ENCODE measurements at places on chromosomes 1 and 21.

- no peak for DNase-seq
These were observed 45.9 kb upstream of the SCAF4 start for GRCh38 chr21:31777857-31778256.

DNA sequence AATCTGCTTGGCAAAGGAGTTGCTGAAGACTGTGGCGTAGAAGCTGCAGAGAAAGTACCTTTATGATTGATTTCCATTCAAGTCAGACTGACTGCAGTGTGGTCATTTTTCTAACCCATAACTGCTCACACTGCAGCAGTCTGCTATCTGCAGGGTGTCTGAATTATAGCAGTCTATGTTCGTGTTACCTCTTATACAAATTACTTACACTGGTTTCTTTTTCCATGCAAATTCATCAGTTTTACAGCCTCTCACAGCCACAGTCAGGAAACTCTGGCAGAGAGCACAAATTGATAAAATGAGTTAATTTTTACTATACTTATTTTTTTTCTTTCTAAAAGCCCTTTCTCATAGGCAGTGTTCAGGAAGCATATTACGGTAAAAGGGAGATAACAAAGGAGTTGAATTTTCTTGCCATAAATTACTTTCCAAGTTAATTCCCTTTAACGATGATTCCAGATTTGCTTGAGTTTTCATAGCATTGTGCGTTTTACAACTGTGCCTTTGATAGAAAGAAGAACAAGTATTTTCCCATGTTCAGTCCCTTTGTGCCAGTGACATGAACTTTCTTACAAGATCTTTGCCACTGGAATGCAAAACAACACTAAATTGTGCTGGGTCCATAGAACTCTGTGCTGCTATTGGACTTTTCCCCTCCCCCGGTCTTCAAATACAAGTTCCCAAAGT lies 261.5 kb downstream of the NFIA start:
- DNase-seq, result no peak

- no peak for DNase-seq
These were observed 281.0 kb upstream of the POU3F1 start for GRCh38 chr1:38327559-38327973.

GRCh38 chr1:157968946-157969345 lies 24.5 kb upstream of the KIRREL1 start:
- no peak for DNase-seq

DNA sequence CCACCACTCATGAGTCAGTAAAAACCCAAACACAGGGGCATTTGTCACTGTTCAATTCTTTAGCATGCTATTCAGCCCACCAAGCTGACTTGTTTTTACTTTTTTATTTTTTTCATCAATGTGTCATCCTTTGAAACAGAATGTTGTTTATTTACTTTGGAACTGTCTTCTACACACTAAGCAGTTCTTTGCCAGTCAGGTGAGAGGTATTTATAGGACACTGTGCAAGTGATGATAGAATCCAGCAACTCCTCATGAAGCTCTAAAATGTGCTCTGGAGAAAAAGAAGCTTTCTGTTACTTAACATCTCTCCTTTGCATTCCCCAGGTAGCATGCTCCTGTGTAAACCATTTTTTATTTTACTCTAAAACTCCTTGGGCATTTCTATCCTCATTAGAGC lies 582.0 kb upstream of the TMPRSS15 start:
- DNase-seq, result no peak

- no peak for DNase-seq
These were observed 303.6 kb downstream of the MATN1 start for GRCh38 chr1:30419831-30420230.

GRCh38 chr1:90720145-90720636 lies 3.1 kb upstream of the BARHL2 start:
- DNase-seq, result no peak

DNA sequence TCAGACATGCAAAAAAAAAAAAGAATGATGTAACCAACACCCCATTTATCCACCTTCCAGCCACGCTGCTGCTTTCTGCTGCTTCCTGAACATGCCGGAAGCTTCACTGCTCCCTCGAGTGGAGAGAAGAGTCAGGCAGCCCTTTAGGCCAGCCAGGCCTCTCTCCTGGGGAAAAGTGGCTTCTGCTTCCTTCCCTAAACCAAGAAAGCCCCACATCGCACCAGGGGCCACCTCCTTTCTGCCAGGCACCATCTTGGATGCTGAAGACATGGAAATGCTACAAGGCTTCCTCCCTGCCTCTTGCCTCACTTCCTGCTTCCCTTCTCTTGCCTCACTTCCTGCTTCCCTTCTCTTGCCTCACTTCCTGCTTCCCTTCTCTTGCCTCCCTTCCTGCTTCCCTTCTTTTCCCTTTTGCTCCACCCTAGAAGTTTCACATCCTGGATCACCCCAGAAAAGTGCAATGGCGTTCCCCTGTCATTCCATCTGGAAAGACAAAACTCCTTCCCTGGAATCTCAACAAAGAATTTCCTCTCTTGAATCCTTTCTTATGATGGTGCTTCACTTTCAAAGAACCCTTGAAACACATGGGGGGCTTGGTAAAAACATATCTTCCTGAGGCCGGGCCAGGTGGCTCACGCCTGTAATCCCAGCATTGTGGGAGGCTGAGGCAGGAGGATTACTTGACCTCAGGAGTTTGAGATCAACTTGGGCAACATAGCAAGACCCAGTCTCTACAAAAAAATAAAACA lies 18.7 kb downstream of the TNFRSF8 start:
- DNase-seq, result no peak

DNA sequence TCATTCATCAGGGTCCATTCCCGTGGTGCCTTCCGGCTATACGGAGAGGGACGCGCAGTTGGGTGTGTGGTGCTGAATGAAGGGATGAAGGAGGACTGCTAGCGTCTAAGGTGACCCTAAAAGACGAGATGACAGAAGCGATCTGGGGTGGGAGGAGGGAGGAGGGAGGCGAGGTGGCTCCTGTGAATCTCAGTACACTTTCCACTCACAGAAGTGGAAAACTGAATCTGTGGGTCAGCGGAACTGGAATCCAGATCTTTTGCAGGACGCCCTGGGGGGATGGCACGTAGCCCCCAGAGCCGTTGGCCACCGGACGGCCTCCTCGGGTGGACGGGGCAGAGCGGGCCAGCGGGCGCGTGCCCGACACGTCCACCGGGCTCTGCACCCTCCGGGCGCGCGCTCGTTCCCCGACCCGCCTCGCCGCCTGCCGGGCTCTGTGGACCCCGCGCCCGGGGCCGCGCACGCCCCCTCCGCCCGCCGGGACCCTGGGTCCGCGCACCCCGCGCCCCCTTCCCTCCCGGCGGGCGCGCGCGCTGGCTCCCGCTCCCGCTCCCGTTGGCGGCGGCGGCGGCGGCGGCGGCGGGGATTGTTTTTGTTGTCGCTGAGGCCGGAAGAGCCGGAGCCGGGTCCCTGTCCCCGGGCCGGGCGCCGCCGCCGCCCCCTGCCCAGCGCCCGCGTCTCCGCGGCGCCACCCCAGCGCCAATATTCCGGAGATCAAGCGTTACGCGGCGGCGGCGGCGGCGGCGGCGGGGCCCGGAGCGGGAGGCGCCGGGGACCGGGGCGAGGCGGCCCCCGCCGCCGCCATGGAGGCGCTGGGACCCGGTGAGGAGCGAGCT lies at the start of gene AGO4:
AGO4 (plus strand) TSS at position 403 of the 836 bp plus-strand sequence; CDS start at position 804, 401 bp downstream.
- DNase-seq, result no peak

DNA sequence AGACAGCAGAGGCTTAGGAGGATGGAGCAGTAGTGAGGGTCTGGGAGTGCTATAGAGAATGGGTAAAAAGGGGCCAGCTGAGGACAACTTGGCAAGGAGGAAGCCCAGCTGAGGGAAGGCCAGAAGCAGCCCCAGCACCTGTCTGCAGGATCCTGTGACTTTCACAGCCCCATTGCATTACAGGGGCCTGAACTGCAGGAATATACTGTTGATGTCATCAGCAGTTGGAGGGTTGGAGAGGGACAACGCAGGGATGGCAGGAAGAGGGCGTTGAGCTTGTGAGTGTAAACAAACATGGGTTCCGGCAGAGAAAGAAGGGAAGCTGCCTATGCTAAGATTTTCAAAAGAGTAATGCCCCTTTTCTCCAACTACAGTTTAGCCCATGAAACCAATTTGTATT lies 628.5 kb downstream of the SMYD3 start:
- DNase-seq, result no peak

DNA sequence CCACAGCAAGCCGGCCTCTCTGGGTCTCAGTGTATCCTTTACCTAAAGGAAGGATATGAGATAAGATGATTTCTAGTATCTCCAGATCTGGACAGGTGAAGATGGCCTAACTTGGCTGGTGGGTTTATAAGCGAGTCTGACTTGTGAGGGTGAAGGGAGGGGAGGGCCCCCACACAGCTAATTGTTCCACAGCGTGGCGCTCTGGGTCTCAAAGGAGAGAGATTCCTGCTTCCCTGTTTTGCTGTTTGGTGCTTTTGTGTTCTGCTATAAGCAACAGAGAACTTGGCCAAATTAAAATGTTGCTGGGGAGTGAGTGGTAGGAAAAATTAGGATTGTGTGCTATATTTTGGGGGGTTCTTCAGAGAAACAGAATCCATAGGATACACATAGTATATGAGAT lies 28.9 kb upstream of the NLRP3 start:
- DNase-seq, result no peak

- DNase-seq, result no peak
These were observed at the start of gene S100A16 for GRCh38 chr1:153612755-153613331. Gene S100A16 (minus strand): TSS chr1:153613137. CDS start chr1:153608151, 4,986 bp downstream.

GRCh38 chr21:33268737-33269441 lies 2.7 kb downstream of the IL10RB start:
- DNase-seq, result no peak

DNA sequence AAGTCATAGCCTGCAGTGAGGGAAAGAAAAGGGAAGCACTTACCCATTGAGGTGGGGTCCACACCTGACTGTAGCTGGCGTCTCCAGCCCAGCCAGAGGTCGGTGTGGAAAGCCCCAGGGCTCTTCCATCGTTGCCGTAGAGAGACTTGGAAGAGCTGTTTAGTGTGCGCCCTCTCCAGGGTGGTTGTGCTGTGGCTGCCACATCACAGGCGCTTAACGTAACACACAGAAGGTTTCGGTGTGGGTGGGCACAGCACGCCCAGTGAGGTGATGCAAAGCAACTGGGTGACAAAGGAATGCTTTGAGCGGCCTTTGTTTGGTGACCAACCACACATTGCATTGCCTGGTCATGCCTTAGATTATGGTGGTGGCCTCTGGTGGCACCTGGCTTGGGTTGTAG lies 36.8 kb upstream of the KIF1B start:
- no peak for DNase-seq

DNA sequence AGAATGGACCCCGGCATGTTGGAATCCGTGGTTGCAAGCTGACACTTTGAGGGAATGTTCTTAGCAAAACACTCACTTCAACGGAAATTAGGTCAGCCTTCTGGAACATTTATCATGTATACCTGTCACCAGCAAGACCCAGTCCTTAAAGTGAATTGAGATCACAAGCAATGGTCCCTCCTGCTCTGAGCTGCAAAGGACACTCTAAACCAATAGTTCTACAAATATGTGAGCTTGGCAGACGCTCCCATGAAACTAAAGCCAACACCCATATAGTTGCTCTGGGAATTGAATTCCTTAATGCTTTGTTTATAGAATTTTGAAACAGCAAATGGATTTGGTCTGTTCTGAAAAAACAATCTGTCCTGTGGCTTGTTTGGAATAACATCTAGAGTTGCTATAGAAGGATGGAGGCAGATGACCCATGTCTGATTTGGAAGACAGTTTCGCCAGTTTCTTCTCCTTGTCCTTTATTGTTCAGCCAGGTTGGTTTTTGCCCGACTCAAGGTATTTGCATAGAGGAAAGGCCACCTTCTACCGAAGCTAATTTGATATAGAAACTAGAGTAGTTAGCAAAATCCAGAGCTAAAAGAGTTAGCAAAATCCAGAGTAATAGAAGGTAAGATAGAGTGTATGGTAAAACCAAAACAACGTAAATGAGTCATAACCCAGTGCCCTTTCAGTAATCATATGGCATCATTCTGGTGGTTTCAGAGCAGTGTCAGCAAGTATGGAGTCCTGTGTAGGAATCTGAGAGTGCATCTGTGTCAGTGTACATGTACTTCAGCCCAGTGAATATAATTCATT lies 236.2 kb downstream of the NFIA start:
- no peak for DNase-seq

DNA sequence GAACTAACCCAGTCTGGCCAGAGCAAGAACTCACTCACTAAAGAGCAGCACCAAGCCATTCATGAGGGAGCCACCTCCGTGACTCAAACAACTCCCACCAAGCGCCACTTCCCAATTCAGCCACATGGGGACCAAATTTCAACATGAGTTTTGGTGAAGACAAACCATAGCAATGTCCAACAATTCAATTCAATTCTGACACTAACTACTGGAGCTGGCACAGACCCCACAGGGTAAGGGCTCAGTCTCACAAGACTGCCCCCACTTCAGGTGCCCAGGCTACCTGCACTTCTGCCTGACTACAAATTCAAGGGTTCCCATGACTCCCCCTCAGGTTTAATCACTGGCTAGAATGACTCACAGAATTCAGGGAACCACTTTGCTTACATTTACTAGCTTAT lies 48.8 kb upstream of the RAP1A start:
- DNase-seq, result no peak

DNA sequence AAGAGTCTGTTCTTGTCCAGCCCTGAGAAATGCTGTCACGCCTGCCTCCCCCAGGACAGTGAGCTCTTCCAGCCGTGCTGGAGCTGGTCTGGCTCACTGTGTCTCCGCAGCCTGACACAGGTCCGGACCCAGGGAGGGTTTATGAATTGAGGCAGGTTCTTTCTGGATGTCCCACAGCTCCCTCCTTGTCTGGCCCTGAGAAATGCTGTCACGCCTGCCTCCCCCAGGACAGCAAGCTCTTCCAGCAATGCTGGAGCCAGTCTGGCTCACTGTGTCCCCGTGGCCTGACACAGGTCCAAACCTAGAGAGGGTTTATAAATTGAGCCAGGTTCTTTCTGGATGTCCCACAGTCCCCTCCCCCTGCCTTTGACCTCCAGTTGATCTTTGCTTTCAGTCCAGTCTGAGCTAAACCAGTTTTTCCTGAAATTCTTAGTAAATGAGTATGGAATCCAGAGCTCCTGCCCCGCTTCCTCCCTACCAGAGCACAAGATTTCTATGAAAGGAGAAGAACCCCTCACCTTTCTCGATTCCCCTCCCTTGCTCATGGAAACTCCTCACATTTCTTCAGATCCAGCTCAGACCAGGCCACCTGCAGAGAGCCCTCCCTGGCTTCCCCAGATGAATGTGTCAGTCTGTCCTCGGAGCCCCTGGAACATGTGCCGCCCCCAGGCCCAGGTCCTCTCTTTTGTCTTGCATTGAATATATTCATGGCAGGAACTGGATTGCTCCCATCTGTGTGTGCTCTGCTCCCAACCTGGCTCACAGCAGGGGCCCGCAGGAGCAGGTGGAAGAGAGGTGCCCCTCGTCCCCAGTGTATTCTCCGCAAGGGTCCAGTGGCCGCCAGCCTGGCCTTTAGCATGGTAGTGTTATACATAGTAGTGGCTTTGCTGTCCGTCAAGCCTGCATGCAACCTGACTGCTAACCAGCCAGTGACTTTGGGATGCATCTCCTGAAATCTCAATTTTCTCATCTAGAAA lies 116.3 kb downstream of the EPHB2 start:
- DNase-seq, result no peak

GRCh38 chr1:152050886-152051675 lies 14.3 kb upstream of the S100A11 start:
- DNase-seq, result no peak

All from stimulated activated CD8-positive, alpha-beta memory T cell treated with anti-CD3 and anti-CD28 coated beads, Interleukin-15, amount 100 ng/mL, for 24 hours (primary cell).